ENCODE measurements at places on chromosomes 11 and 22.
A peak's percentile ranks its signal among the peaks of the same experiment; 100 is the strongest.

DNA sequence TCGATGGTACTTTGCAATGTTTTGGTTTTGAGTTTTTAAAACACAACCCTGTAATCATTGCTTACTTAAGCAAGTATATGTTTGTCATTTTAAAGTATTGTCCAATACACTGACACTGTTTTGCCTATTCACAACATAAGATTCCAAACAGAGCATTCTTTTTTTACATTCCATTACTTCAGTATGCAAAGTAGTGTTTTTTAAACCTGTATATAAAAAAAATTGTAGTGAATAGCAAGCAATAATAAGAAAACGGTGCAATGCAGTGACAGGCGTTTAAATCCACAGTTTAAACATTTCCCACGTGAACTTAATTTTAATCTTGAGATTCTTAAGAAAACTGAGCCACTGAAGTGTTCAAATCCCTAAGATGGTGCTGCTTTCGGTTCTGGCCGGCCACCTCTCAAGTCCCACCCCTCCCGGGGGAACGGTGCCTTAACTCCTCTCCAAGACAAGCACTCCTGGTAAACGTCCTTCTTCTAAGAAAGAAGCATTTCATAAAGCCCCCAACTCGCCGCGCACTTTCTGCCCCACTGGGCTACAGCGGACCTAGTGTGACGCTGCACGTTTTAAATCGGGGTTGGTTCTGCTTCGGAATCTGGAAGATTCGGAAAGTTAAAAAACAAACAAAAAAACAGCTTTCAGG, 2.9 kb downstream of the PGR start:
- no peak for DNase-seq

GRCh38 chr11:86765203-86765602, 35.1 kb upstream of the PRSS23 start:
- DNase-seq = no peak

DNA sequence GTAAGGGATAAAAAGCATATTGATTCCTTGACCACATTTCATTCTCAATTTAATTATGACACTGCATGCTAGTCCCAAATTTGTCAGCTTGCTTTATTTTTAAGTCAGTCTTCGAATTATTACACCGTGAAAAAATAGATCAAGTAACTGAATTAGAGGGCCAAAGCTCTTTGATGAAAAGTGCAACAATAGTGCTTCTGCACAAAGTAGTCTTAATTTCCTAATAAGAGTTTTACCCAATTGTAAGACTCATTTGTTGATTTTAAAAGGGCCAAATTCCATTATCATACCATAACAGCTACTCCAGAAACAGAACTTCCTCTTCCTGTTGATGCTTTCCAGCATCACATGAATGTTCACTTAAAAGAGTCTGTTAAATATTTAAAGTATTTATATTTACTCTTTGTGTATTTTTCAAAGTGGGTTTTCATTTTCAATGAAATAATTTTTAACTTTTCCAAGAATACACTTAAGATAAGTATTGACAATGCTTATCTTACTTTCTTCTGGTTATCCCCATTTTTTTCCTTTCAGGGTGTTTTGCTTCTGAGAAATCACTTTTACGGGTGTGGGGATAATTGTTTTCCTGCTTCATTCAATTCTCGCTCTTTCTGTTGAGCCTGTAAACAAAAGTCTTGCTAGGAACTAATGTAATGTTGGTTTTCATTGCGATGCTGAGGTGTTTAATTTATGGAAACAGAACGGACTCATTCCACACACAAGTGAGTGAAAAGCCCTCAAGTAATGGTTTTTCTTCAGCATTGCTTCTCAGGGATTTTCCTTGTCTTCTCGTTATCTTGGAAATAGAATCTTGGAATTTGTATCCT, 2.1 kb downstream of the ARHGEF12 start:
- no peak for DNase-seq

DNA sequence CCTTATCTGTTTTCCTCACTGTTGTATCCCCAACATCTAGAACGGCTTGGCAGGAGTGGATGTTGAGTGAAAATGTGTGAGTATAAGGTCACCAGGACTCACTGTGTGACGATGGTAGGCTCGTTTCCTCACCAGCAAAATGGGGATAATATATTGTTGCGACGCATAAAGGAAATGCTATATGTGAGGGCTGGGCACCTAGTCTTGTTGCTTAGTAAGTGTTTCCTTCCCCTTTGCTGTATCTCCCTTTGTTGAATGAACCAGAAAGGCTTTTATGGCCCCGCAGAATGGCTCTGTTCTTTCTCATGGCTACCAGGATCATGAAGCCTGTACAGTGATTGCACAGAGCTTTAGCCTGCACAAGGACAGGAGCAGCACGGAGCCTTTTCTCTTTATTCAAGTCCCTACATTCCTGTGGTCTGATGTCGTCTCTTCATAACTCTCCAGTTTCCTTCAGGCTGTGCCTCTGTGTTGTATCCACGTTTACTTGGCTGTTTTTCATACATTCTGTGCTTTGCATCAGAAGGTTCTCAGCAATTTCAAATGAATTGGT, 5.4 kb downstream of the TNRC6B start:
- DNase-seq = no peak

GRCh38 chr11:33608386-33608785, 92.2 kb downstream of the C11orf91 start:
- DNase-seq = no peak

DNA sequence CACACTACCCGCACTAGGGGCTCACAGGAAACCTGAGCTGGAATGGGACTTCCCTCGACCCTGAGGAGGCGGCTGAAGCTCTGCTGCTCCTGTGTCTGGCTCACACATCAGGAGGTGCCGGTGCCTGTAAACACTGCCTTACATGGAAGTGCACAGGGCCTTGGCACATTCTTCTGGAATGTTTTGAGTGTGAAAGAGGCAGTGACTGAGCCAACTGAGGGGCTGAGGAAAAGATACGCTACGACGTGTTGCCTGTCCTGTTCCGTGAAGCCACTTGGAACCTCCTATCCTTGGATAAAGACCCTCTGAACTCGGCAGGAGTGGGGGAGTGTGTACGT, 10.5 kb downstream of the TXN2 start:
- DNase-seq = no peak

DNA sequence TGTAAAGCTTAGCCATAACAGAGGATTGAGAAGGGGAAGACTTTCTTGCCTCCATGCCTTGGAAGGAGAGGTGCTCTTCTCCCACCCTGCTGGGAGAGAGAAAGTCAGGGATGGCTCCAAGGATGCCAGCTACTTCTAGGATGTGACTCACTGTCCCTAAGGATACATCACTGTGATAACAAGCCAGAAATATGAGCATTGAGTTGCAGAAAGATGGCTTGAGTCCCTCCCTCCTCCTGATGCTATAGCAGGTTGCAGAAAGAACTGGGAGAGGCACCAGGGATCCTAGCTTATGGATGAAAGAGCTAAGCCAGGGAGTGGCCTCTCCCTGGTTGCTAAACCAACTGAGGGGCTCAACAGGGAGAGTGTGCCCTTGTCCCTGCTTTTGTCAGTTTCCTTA, 27.8 kb upstream of the FJX1 start:
- no peak for DNase-seq

- DNase-seq = no peak
Observed at GRCh38 chr22:46104170-46104880, 46.0 kb upstream of the PPARA start.

DNA sequence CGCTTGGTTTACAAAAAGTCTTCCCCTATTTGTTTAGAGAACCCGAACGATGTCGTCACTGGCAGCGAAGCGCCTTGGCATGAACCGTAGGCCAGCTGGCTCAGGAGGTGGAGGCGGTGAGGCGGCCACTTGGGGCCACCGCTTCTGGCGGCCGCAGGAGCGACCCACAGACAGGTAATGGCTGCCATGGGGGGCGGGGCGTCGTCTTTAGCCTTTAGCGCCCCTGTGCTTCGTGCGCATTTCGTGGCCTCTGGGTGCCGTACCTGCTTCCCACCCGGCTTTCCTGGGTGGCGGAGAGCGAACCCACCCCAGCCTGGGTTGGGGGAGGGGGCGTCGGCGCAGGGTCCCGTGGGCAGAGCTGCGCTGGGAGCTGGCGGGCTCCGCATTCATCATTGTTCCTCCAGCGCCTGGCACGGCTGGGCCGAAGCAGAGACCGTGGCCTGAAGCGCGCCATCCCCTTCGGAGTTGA, 469 bp upstream of the OSBP2 start:
- peak; percentile 7 for DNase-seq

- DNase-seq = no peak
Observed at GRCh38 chr11:32888805-32889204, 3.8 kb upstream of the QSER1 start.

- no peak for DNase-seq
Observed at GRCh38 chr11:12271826-12272366, 105.5 kb upstream of the PARVA start.

GRCh38 chr22:24763872-24764485, 10.5 kb downstream of the PIWIL3 start:
- no peak for DNase-seq

DNA sequence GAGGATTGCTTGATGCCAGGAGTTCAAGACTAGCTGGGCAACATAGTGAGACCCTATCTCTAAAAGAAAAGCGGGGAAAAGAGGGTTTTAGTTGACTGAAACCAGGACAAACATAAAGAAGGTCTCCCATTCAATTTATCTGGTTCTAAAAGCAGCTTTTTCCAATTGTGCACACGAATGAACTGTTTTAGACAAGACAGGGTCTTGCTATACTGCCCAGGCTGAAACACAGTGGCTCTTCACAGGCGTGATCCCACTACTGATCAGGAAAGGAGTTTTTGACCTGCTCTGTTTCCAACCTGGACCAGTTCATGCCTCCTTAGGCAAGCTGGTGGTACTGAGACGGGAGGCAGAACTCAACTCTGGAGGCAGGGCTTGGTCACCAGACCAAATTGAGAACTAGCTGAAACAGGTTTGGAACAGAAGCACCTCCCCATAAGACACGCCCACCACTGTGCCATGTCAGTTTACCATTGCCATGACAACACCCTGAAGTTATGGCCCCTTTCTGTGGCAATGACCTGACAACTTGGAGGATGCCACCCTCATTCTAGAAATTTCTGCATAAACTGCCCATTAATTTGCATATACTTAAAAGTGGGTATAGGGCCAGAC, 2.8 kb upstream of the NUCB2 start:
- no peak for DNase-seq

DNA sequence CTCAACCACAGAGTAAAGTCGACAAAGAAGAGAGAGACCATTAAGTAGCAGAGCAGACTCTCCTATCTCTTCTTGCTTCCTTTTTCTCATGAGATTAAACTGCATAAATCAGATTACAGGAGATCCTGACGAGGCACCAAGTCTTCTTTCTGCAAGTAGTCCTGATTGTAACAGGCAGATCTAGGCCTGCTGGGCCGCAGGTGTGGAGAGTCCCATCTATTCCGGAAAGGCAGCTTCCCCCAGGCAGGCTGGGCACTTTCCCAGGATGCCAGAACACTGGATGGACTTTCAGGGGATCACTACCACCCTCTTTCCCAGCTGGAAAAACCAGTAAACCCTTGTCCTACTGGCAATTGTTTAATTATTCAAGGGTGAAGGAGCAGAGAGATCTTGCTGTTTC, 173.0 kb upstream of the CADM1 start:
- DNase-seq = no peak

- no peak for DNase-seq
Observed at GRCh38 chr11:2651054-2651617, 48.7 kb downstream of the KCNQ1OT1 start.

- no peak for DNase-seq
Observed at GRCh38 chr11:64711956-64712362, 11.0 kb downstream of the NRXN2 start.

DNA sequence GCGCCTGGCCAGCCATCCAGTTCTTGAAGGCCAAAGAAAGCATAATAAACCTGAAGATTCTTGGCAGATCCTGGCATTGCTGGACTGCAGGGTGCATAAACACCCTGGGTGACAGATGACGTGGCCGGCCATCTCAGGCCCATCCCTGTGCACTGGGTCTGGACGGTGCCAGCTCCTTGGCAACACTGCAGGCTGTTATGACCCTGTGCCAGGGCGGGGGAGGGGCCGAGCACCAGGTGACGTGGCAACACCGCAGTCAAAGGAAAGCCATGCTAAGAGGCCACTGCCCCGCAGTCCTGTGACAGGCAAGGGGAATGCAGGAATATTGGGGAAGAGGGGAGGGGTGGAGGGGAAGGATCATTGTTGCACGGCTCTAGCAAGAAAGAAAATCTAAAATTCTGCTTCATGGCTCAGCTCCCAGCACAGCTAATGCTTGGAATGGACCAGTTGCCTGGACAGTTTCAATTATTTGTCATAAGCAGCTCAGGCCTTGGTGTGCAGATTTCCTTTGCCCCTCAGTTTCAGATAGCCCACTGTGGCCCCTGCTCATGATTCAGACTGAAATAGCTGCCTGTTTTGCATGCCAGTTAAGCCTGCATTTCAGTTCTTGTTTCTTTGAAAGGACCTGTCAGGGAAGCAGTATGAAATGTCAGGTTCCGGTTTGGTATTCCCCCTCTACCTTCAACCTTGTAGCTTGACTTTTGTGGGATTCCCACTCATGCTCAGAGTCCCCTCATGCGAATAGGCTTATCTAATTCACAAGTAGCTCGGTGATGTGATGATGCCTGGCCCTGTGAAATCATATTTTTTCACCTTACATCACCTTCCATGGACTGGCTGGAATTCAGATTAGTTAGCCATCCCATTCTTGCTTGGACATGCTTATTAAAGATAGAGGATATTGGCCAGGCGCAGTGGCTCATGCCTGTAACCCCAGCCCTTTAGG, 29.7 kb upstream of the DDX6 start:
- DNase-seq = no peak

DNA sequence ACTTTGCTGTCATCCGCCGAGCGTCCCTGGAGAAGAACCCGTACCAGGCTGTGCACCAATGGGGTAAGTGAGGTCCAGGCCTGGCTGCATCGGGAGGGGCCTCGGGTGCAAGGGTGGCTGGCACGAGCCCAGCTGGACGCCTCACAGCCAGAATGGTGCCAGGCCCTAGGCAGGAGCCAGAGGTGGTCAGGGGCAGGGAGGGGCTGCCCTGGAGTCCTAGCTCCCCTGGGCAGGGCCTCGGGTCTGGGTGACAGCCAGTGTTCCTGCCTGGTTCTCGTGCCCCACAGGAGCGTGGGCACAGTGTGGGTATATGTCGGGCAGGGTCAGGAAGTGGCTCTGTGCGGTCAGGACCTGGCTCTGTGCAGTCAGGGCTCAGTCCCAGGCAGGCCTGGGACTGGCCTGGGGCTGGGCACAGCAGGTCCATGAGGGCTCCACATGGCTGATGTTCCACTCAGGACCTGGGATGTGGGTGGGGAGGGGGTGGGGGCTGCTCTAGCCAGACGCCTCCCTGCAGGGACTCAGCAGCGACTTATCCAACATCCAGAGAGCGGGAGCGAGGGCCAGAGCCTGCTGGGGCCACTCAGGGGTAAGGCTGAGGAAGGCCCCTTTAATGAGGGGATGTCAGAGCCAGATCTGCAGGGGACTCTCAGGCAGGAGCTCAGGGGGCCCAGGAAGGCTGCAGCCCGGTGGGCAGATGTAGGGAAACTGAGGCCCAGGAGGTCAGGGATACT, 1.2 kb downstream of the TSPAN32 start:
- no peak for DNase-seq
